ENCODE measurements at places on chromosomes 4 and X. TPM values are rescaled to one million over a fixed set of nuclear protein-coding genes. Genes with fewer than 3 reads are reported as not detected.

SMIM43 gene
- not detected for total RNA-seq

ALB gene
- total RNA-seq: not detected

TREX2 gene
- not detected for total RNA-seq

IL2RG gene
- 1.0 TPM for total RNA-seq

RASL11B gene
- total RNA-seq: 37.2 TPM

DNA sequence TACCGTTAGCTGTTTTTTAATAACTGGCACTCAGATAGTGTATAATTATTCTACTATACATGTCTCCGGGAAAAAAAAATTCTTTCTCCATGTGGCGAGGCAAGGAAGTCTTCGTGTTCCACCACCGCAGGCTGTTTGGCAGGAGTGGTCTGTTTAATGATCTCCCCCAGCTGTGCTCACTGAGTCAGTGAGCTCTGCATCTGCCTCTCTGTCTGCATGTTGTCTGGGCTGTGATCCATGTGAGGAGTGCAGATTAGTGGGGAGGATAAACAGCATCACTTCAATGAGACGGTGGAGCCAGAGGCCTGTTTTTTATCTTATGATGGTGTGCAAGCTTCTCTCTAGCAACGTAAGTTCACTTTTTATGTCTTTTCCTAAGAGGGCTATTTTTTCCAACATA, 69.8 kb downstream of the RPS3A start:
- DNase-seq: peak; percentile 86

DNA sequence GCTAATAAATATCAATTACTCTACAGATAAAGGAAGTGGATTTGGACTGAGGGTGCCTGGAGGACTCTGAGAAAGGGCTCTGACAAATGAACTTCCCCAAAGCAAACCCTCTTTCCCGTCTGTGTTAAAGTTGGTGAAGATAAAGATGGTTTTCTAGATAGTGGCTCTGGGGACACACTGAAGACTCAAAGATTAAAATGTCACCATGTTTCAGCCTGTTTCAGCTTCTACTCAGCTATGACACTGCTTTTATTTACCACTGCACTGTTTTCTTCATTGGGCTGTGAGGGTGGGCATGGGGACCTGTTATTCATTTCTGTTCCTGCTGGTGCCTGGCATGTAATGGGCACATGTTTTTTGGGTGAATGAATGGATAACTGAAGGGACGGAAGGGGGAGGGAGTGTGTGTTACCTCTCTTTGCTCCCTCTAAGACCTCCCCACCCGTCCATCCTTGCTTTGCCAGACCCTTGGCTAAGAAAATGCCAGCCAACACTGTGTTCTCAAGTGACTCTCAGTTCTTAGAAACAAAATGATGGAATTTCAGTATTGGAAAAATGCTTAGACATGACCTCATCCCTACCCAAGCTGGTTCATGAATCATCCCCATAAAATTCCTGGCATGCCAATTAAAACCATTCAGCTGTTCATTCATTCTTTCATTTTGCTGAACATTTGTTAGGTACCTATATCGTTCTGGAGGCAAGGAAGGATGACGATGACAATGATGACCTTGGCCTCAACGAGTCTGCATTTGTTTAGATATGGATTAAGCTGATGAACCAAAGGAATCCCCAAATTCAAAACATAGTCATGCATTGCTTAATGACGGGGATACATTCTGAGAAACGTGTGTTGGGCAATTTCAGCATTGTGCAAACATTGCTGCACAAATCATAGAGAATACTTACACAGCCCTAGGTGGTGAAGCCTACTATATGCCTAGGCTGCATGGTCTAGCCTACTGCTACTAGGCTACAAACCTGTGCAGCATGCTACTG, 13.4 kb upstream of the STK32B start:
- no peak for DNase-seq

DNA sequence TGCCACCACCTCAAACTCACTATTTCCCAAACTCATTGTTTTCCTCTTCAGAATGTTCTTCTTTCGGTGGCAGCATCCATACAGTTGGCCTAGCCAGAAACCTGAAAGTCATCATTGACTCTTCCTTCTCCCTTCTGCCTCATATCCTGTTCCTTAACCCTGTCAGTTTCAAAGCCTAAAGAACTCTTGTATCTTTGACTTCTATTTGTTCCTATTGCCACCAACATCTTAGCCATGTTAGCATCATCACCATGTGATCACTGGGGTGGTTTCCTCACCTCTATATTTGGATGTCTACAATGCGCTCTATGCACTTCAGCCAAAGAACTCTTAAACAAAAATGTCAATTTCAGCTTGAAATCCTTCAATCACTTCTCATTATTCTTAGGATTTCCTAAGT, 29.0 kb downstream of the DDX60L start:
- no peak for DNase-seq

- no peak for DNase-seq
Observed at GRCh38 chr4:142690406-142691163, 155.5 kb downstream of the INPP4B start.

DNA sequence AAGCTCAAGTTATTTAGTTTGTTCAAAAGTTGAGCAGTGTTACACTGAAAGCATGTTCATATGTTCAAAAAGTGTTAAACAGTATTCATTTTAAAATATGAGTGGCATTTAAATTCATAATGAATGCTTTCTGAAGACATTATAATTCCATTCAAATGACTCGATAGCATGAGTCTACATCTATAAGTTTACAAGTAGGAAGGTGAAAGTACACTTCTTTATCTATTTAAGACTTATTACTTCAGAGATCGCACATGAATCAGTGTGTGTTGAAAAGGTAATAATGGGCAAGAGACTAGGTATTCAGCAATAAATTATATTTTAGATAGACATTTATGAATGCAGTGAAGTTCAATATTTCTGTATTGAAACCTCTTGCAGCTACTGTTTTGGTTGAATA, 456.1 kb downstream of the GRXCR1 start:
- DNase-seq: no peak

- DNase-seq: no peak
Observed at GRCh38 chrX:5180135-5180741, 1048.4 kb downstream of the NLGN4X start.
